ENCODE measurements at places on chromosomes 12 and 14. TPM values are rescaled to one million over a fixed set of nuclear protein-coding genes. Genes with fewer than 3 reads are reported as not detected.

DNA sequence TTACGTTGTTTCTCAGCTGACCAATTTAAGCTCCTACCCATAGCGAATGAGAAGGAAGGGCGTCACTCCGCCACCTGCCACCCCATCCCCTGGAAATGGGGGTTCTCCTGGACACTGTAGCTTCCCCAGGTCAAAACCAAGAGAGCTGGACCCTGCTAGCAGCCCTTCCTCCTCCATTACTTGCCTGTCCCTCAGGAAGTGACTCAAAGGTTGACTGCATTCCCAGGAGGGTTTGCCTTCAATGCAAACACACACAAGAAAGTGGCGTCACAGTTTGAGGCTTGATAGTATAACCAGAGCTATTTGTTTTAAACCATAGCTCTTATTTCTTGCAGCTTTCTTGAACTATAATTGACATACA is 79.1 kb downstream of the KCNK13 start:
- H3K4me3 ChIP-seq: no peak overlapping the region
- H3K4me1 ChIP-seq: no peaks in the 10 kb centered on the region
- H3K27ac ChIP-seq: no peak overlapping the region
- H3K36me3 ChIP-seq: no peaks in the 10 kb centered on the region
- H3K27me3 ChIP-seq: peaks cover 48% of the 10 kb centered on the region

DNA sequence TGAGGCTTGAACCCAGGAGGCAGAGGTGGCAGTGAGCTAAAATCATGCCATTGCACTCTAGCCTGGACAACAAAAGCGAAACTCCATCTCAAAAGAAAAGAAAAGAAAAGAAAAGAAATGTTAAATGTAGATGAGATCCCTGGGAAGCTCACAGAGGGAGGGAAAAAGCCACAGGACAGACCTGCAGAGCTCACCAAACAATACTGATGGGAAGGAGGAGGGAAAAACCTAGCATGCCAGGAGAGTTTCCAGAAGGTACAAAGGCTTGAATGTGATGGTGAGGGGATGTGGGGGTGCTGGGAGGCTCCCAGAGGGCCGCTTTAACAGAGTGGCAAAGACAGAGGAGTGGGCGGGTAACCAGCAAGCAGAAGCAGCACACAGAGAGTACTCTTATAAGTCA is 72.3 kb downstream of the PTPN21 start:
- H3K4me3 ChIP-seq: no peak overlapping the region
- no peak for DNase-seq
- H3K4me1 ChIP-seq: no peaks in the 10 kb centered on the region

ACRBP gene
- 2.1 TPM for total RNA-seq

DNA sequence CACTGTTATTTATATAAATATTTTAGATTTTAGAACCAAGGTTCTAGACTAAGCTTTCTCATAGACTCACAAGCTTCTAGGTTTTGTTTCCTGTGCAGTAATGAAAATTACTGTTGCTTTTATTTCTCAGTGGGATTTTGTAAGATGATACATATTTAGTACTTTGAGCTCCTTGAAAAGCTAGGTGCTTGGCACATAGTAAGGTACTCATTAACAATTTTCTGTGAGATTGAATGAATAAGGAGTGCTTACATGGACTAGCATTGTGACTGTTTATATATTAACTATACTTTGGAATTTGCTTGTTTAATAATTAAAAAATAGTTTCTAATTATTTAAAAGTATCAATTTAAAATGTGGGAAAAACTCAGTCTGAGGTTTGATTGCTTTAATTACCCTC is 85.7 kb downstream of the MIA2 start:
- H3K4me1 ChIP-seq: no peaks in the 10 kb centered on the region
- no peak for DNase-seq
- H3K27ac ChIP-seq: no peak overlapping the region
- H3K36me3 ChIP-seq: peaks cover 16% of the 10 kb centered on the region

GRCh38 chr12:62971769-62972525 is 37.0 kb upstream of the PPM1H start:
- DNase-seq: no peak
- no peaks in the 10 kb centered on the region for H3K4me1 ChIP-seq
- no peak overlapping the region for H3K4me3 ChIP-seq

DNA sequence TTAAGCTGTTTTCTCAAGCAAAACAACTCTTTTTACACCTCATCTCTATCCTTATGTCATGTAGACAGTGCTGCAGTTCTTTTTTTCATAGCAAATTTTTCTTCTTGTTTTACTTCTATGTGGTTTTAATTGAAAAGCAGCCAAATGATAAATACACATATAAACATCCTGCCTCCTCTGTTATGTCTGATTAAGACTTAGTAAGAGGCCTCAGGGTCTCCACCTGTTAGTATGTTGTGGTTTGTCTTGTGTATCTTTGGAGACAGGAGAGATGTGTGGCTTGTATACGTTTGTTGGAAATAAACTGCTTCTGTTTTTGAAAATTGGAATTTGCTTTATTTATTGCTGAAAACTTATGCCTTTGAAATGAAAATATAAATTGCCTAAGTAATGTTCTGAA is 32.0 kb downstream of the PEX5 start:
- H3K27ac ChIP-seq: no peak overlapping the region
- H3K27me3 ChIP-seq: peaks cover 4% of the 10 kb centered on the region
- H3K4me1 ChIP-seq: no peaks in the 10 kb centered on the region
- H3K4me3 ChIP-seq: no peak overlapping the region

SDR9C7 gene
- not detected for total RNA-seq

DNA sequence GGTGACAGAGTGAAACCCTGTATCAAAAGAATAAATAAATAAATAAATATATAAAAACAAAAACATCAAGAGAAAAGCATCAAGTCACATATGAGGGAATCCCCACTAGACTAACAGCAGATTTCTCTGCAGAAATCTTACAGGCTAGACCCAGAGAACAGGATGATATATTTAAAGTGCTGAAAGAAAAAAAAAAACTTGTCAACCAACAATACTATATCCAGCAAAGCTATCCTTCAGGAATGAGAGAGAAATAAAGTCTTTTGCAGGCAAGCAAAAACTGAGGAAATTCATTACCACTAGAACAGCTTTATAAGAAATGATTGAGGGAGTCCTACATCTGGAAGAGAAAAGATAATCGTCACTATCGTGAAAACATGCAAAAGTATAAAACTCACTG is 6.4 kb upstream of the SFSWAP start:
- no peak overlapping the region for H3K27ac ChIP-seq
- peaks cover 16% of the 10 kb centered on the region for H3K36me3 ChIP-seq
- no peak for DNase-seq
- peaks cover 3% of the 10 kb centered on the region for H3K4me1 ChIP-seq
- peaks cover 9% of the 10 kb centered on the region for H3K27me3 ChIP-seq

RFX4 gene
- total RNA-seq: not detected

MYH6 gene
- 0.28 TPM for total RNA-seq

DNA sequence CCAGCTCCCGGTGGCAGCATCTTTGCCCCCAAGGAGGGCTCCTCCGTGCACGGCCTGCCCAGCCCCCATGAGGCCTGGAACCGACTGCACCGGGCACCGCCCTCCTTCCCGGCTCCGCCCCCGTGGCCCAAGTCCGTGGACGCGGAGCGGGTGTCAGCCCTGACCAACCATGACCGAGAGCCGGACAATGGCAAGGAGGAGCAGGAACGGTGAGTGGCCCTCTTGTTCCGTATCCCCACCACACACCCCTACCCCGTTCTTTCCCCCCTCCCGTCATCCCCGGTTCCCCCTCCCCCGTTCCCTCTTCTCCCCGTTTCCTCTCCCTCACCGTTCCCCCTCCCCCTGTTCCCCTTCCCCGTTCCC is 28.3 kb downstream of the LRCOL1 start:
- peaks cover 4% of the 10 kb centered on the region for H3K4me1 ChIP-seq
- no peaks in the 10 kb centered on the region for H3K27me3 ChIP-seq
- no peak overlapping the region for H3K4me3 ChIP-seq
- DNase-seq: no peak

NRXN3 gene
- not detected for total RNA-seq
